ENCODE measurements at places on chromosomes 4 and X.

- no peak for DNase-seq
These were observed 136.1 kb upstream of the SLC4A4 start for GRCh38 chr4:71202705-71203104.

- no peak for DNase-seq
These were observed 25.3 kb upstream of the GABRE start for GRCh38 chrX:151999813-152000212.

DNA sequence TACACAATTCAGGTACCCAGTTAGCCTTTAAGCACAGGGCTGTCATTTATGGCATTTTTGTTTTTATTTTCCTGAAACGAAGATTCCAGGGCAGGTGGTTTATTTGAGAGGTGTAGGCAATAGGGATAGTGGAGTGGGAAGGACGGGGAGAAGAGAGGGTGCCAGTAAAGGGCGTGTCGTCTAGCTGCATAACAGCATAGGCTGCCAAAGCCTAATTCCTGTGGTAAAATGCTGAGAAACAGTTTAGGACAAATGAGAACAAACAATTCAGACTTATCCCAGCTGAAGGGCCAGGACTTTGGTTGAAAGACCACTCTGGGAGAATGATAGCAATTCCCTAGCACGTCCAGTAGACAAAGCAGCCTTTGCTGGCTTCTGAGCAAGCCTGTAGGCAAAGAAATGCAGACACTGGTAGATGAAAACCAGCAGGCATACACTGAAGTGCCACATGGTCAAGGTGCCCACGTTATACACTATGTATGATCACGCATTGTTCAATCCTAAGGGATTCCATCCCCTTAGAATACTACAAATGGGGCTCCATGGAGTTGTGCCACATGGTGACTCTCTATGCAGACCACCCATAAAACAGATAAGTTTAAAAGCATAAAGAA lies 70.6 kb downstream of the PKD2 start:
- no peak for DNase-seq

DNA sequence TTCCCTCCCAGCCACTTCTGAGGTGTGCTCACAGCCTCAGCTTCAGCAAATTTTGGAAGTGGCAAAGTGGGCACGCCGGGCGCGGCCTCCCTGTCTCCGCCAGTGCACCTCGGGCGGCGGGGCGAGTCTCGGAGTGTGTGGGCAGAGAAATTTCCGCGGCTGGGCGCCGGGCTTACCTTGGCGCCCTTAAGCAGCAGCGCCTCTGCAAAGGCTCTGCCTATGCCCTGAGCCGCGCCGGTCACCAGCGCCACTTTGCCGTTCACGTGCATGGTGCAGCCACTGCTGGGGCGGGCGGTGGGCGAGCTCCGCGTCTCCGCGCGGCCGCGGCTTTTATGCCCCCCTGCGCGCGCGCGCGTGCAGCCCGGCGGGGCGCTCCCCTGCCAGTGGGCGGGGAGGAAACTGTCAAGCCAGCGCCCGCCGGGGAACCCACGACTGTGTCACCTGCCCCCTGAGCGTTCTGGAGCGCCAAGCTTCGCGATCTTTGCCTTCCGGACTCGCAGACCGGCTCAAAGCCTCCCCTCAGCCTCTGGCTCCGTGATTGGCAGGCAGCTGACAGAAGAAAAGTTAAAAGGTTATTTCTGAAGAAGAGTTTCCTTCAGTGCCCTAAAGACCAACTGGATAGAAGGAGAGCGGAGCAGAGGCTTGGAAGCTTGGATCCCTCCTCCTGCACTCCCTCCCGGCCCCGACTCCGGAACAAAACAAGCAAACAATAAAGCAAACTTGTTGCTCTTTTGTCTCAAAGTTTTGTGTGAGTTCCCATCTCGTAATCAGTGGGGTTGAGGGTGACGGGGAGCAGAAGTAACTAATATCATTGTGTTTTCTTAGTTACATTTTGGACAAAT lies at the start of gene HPGD:
HPGD (minus strand) TSS at position 306 of the 842 bp plus-strand sequence; CDS start at position 269, 37 bp downstream.
- peak; percentile 44 for DNase-seq

DNA sequence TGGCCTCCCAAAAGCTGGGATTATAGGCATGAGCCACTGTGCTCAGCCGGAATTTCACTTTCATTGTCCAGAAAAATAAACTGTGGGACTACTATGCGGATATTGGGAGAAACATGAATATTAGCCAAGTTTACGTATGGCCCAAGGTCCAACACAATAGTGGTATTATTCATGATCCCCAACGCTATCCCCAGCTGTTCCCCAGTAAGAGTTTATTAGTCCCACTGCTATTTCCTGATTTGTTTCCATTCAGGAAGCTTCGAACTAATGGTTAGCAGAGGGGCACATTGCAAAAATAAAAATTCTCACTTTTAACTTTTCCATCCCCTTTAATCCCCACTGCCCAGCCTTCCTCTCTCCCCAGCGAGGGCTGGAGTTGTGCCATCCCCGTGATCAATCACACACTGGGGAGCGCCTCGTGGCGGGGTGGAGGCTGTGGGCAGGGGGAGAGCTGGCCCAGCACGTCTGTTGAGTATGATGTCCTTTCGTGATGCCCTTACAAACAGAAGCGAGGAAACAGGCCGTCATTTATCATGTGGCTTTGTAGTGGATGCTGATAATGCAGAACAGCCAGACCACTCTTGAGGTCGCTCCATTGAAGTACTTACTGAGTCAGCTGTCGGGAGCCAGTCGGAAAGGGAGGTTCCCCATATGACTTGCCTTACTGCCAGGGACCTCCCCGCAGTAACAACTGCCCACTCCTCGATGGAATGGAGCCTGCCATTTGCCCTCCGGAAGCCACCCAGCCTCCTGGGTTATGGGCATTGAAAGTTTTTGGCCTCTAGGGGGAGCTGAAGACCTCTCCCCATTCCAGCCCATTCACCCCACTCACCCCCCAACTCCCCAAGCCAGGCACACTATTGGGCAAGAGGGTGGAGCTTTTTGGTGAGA lies 117.0 kb downstream of the KDR start:
- DNase-seq: no peak

DNA sequence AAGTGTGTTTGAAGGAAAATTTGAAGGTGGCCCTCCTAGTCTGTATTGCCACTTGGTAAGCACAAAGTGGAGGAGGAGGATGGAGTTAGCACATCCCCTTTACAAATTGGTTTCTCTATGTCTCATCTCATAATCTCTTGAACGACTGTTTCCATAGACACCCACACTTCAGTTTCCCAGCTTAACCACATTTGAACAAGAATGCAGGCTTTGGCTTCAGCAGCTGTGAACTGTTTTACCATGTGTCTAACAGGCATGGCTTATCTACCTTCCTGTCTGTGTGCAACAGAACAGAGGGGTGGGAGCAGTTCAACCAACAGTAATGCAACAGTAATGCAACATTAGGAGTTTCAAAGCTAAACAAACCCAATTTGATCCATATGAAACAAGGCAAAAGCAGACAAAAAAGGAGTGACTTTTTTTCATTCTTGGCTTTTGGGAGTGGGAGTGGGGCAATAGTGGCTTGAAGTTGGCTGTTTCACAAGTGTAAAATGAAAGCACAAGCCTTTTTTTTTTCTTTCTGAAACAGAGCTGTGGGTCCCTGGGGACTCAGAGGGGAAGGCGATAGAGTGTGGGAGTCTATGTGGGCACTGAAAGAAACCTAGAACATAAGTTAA lies 108.0 kb downstream of the ITM2A start:
- peak; percentile 12 for DNase-seq

DNA sequence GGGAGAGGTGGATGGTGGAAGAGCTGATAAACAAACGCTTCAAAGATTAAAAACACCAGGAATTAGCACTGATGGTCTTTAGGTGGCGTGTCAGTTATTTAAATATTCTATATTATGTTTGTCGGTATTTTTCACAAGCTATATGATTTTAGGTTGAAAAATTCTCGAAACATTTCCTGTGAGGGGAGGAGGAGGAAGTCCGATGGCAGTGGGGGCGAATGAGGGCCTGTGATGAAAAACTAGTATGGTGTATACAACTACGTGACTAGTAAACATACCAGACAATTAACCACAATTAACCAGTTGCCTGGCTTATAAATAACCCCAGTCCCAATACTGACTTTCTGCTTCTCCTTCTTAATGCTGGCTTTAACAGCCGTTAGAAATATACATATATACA lies 595 bp upstream of the NAP1L2 start:
- no peak for DNase-seq

GRCh38 chr4:105107095-105107856 lies 39.4 kb upstream of the TET2 start:
- DNase-seq: no peak

- DNase-seq: peak; percentile 33
These were observed at the start of gene PKD2 for GRCh38 chr4:88007304-88008121. TSS of gene PKD2 (plus strand) at chr4:88007635. CDS start at chr4:88007734, 99 bp downstream.

- no peak for DNase-seq
These were observed 108.0 kb upstream of the TBL1X start for GRCh38 chrX:9356846-9357245.

DNA sequence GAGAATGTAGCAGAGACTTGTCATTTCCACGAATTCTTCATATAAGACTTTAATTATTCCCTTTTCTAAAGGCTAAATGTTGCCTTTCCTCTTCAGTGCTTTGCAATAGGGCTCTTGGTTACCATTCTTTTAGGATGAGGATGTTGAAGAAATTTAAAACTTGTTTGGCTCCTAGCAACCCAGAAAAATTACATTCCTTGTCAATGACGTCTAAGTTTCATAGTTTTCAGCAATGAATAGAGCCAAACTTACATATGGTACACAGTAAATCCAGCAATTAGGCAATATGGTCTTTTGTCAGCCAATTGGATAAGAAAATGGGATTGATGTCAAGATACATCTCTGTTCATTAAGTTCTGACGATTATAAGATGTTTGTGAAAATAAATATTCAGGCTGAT lies 1639.6 kb upstream of the PCDH10 start:
- DNase-seq: no peak

DNA sequence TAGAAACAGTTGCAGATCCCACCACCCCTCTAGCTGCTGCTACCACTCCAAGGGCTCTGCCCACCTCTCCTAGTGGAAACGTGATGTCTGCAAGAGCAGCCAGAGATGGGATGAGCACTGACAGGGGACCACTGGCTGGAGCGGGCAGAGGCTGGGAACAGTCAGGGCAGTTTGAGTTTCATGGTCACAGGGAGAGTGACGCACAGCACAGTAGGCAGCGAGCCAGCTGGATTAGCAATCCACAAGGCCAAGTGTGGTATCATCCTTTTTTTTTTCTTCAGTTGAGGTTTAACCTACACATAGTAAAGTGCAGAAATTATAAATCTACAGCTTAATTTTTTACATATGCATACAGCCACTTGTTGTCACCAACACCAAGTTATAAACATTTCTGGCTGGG lies 6.4 kb upstream of the SCML2 start:
- no peak for DNase-seq

DNA sequence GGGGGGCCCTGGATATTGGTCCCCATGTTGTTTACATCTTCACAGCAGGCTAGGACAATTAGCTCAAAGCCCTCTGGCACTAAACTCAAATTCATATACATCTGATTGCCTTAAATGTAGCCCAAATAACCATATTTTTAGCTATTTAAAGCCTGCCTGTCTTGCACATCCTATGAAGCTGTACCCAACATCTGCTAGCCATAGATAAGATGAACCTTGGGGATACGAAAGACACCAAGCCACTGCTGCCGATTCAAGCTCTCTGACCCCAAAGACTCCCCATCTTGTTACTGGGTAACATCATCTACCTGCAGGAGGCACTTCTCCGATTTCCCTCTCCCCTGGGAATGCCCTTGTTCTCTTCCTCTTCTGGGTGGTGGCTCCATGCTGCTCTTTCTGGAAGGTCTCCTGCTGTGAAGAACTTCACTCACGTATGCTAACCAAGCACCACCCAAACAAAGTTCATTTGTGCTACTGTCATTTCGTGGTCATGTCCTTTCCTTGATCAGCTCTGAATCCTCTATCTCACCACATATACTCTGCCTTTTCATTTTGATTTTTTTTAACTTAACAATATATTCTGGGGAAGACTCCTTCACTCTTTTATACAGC lies 107.7 kb upstream of the ATXN3L start:
- no peak for DNase-seq

Measured in stimulated activated CD8-positive, alpha-beta memory T cell treated with anti-CD3 and anti-CD28 coated beads, Interleukin-2, amount 100 ng/mL, for 1 hour (primary cell).